ENCODE measurements at places on chromosomes 1 and 21. TPM values are rescaled to one million over a fixed set of nuclear protein-coding genes. Genes with fewer than 3 reads are reported as not detected.

TFAP2E gene
- total RNA-seq, result not detected

- no peak for DNase-seq
These were observed 413.9 kb downstream of the ADGRL2 start for GRCh38 chr1:82214606-82215005.

TRABD2B gene
- 0.06 TPM for total RNA-seq

DNA sequence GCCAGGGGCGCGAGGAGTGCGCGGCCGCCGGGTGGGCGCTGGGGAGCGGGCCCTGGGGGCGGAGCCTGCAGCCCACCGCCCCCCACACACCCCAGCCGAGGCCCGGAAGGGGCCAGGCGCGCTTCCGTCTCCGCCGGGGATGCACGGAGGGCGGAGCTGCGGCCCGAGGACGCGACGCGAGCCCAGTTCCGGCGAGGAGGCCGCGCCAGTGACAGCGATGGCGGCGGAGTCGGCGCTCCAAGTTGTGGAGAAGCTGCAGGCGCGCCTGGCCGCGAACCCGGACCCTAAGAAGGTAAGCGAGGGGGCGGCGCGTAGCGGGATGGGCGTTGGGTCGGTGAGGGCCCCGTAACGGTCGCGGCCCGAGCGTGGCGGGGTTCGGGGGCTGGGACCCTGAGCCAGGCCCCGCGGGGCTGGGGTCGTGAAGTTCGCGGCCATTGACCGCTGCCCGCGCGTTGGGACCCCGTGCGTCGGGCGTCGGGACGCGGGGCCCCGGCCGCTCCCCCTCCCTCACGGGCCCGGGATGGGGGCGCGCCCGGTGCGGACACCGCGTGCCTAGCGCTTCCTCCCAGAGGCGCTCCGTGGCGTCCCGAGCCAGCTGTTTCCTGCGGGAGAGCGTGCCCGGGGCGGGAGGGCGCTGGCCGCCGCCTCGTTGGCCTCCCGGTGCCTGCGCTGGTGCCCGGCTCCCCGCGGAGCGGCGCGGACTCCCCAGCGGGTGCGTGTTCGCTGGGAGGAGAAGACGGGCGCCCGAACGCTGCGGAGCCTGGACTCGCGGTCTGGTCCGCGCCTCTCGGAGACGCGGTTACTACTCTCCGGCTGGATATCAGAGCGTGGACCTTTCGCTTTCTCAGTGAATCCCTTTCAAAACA is at the start of gene ELOA:
Gene ELOA (plus strand): TSS at position 185 of the 866 bp plus-strand sequence. CDS start 33 bp downstream, at position 218.
- peak; percentile 53 for DNase-seq

FCRL2 gene
- not detected for total RNA-seq

All from H4 (cell line).